ENCODE measurements at places on chromosomes 7 and 10.

- peaks cover 4% of the 10 kb centered on the region for H3K36me3 ChIP-seq
- DNase-seq, result peak; percentile 68
- peaks cover 10% of the 10 kb centered on the region for H3K4me1 ChIP-seq
Measured at GRCh38 chr10:26334932-26335573, 103.1 kb upstream of the APBB1IP start.

DNA sequence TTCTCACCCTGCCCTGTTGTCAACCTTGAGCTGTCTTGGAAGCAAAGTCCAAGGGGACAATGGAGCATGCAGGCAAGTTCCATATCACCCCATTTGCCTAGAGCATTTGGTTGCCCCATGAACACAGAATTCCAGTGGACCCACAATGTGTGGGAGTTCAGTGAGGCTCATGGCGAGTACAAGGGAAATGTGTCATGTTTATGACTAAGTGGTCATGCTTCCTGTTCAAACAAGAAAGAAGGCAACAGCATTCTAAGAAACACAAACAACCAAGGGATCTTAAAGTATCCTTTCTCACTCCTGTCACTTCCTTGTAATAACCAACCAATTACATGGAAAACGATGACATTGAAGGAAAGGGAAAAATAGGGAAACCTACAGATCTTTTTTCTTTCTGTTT lies 513.0 kb downstream of the INHBA start:
- no peaks in the 10 kb centered on the region for H3K36me3 ChIP-seq
- H3K4me1 ChIP-seq, result no peaks in the 10 kb centered on the region
- no peak overlapping the region for H3K27ac ChIP-seq
- H3K4me3 ChIP-seq, result no peak overlapping the region

DNA sequence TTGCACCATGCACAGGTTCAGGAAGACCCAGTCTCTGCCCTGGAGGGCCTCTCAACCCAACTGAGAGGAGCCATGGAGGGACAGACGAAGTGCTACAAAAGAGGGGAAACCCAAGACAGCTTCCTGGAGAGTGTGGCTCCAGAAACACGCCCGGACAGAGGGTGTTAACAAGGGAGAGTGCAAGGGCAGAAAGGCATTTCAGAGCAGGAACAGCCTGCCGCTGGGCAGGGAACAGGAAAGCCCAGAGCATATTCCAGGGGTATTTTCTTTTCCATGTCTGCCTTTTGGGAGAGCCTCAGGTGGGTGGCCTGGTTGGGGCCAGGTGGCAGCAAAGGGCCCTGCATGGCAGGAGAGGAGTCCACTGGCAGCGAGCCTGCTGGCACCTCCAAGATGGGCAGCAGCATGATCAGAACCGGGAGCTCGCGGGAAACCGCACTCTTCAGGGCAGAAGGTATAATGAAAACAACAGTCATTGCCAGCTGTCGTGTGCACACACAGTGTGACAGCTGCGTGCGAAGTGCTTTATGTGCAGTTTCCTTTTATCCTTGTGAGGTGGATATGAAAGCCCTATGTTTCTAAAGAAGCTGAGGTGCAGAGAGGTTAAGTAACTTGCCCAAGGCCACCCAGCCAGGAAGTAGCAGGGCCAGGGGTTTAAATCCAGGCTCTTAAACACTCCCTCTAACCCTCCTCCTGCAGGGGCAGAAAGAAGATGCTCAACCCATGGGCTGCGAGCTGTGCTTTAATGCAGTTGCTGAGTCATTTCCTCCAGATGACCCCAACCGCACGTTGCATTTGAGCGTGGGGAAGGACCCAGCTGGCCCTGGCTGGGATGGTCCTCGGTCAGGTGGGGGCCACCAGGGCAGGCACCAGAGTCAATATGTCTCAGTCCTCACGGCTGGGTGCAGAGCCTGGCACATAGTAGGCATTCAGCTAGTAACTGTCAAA lies 128.6 kb downstream of the OAT start:
- DNase-seq, result no peak
- no peak overlapping the region for H3K27ac ChIP-seq
- no peak overlapping the region for H3K4me3 ChIP-seq
- no peaks in the 10 kb centered on the region for H3K27me3 ChIP-seq
- no peaks in the 10 kb centered on the region for H3K36me3 ChIP-seq

DNA sequence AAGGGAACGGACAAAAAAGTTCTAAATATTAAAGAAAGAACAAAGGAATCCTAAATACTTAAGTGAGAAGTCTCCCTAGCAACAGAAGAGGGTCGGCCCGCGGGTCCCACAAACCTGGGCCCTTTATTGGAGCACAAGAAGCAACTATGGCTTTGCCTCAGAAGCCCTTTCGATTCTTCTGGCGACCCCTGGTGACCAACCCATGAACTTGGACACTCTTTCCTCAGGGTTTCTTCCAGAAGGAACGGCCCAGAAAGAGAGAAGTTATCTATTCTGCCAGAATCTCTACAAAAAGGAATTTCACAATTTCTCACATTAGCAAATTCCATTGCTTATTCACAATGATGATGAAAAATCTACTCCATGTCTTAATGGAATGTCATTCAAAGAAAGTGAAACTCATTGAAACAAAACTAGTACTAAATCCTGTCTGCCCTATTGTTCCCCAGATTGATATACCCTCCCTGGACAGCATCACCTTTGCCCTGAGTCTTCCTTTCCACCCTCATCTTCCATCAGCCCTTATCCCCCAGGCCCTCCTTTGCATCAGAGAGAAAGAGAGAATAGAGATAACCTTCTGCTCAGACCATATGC lies 43.7 kb downstream of the CPVL start:
- H3K27ac ChIP-seq, result no peak overlapping the region
- peaks cover 4% of the 10 kb centered on the region for H3K4me1 ChIP-seq
- peak; percentile 49 for DNase-seq
- peaks cover 3% of the 10 kb centered on the region for H3K27me3 ChIP-seq
- no peaks in the 10 kb centered on the region for H3K36me3 ChIP-seq

DNA sequence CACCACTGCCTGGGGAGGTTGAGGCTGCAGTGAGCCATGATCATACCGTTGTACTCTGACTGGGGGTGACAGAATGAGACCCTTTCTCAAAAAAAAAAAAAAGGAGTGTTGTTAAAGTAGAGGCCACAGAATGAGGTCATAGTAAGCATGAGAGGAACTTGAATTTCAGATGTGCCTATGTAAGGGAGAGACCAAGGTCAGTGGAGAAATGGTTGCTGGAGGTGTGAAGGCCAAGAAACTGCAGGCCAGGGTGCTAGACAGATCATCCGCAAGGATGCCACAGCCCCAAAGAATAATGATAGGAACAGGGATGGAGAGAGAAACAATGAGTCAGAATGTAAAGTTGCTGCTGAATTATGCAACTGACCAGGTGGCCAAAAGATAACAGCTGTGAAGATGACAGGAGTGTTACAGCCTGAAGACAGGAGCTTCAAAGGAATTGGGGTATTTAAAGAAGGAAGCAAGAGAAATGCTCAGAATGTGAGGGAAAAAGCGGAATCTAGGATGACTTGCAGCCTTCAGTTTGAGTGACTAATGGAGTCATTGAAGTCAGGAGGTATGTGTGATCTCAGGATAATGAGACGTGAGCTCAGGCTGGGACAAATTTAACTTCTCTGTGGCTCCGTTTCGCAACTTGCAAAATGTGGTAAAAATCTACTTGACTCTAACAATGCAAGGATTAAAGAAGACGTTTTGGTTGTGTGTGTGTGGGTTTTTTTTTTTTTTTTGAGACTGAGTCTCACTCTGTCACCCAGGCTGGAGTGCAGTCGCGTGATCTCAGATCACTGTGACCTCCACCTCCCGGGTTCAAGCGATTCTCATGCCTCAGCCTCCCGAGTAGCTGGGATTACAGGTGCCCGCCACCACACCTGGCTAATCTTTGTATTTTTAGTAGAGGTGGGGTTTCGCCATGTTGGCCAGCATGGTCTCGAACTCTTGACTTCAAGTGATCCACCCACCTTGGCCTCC lies 22.2 kb downstream of the TYW1B start:
- peaks cover 16% of the 10 kb centered on the region for H3K36me3 ChIP-seq
- H3K27me3 ChIP-seq, result no peaks in the 10 kb centered on the region
- no peak overlapping the region for H3K27ac ChIP-seq
- H3K4me1 ChIP-seq, result no peaks in the 10 kb centered on the region

- H3K4me1 ChIP-seq, result peaks cover 51% of the 10 kb centered on the region
- peak overlapping the region; percentile 62 for H3K4me3 ChIP-seq
- no peak for DNase-seq
Measured at GRCh38 chr7:38330861-38331621, 57.6 kb upstream of the TARP start.

- no peaks in the 10 kb centered on the region for H3K36me3 ChIP-seq
- no peaks in the 10 kb centered on the region for H3K4me1 ChIP-seq
- DNase-seq, result no peak
- H3K27ac ChIP-seq, result no peak overlapping the region
- H3K4me3 ChIP-seq, result no peak overlapping the region
Measured at GRCh38 chr10:48247680-48248079, 26.8 kb downstream of the FRMPD2 start.

Measured in activated CD4-positive, alpha-beta memory T cell treated with anti-CD3 and anti-CD28 coated beads, Interleukin-2, amount 10 ng/mL, durations not matched to agents 7 days and 5 days (primary cell).